ENCODE measurements at places on chromosomes 2 and 18. TPM values are rescaled to one million over a fixed set of nuclear protein-coding genes. Genes with fewer than 3 reads are reported as not detected.

The PFN4 gene
- 0.79 TPM for polyA plus RNA-seq

The ZSCAN30 gene
- 6.2 TPM for polyA plus RNA-seq

The MC5R gene
- not detected for polyA plus RNA-seq

The CPO gene
- polyA plus RNA-seq: 0.51 TPM

The FEV gene
- polyA plus RNA-seq: 0.09 TPM

The GKN1 gene
- 105 TPM for polyA plus RNA-seq

The TWIST2 gene
- 63.3 TPM for polyA plus RNA-seq

The PSD4 gene
- polyA plus RNA-seq: 1.2 TPM

The CREG2 gene
- not detected for polyA plus RNA-seq

The ASXL3 gene
- polyA plus RNA-seq: 0.18 TPM

The SULT6B1 gene
- not detected for polyA plus RNA-seq

The POTEC gene
- polyA plus RNA-seq: not detected

The SEMA4F gene
- polyA plus RNA-seq: 3.0 TPM

The DYNAP gene
- polyA plus RNA-seq: 0.10 TPM

The PLEK gene
- polyA plus RNA-seq: 18.2 TPM

The AAK1 gene
- 13.3 TPM for polyA plus RNA-seq

The TDRD15 gene
- not detected for polyA plus RNA-seq

The SPATA3 gene
- polyA plus RNA-seq: not detected

The OTOS gene
- polyA plus RNA-seq: not detected

The FAHD2B gene
- 12.8 TPM for polyA plus RNA-seq

The NPC1 gene
- polyA plus RNA-seq: 28.3 TPM

The LPIN2 gene
- polyA plus RNA-seq: 13.6 TPM

The GCG gene
- polyA plus RNA-seq: 258 TPM

The SERPINB12 gene
- polyA plus RNA-seq: not detected

The FIGLA gene
- polyA plus RNA-seq: 0.32 TPM

The REG3G gene
- 0.56 TPM for polyA plus RNA-seq

The LAMA3 gene
- 2.1 TPM for polyA plus RNA-seq

The ACTG2 gene
- 6.6 TPM for polyA plus RNA-seq

The POLR1B gene
- polyA plus RNA-seq: 4.4 TPM

The ASB18 gene
- polyA plus RNA-seq: not detected

The NOL4 gene
- polyA plus RNA-seq: not detected

Measured in adipose tissue (tissue), 3 donors.